ENCODE measurements at places on chromosomes 1 and 21.

GRCh38 chr1:157145076-157145475 lies 6.9 kb upstream of the ETV3 start:
- no peak for DNase-seq

- DNase-seq = no peak
Observed at GRCh38 chr1:17201201-17202021, 3.5 kb upstream of the PADI1 start.

DNA sequence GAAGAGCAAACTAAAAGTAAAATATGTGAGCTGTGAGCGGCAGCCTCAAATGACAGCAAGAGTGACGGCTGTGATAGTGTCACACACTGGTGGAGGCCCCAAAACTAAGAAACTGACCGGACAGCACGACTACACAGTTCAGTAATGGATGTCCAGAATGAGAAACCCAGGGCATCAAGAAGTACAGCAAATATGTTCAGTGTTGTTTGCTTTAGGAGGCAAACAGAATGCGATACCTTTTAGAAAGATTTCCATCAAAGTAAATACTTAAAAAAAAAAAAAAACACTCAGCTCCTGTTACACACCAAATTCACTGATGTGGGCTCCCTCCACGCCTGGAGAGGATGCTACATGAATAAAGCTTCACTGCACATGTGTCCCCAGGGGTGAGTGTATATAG lies 1.1 kb upstream of the PKP1 start:
- DNase-seq = no peak

DNA sequence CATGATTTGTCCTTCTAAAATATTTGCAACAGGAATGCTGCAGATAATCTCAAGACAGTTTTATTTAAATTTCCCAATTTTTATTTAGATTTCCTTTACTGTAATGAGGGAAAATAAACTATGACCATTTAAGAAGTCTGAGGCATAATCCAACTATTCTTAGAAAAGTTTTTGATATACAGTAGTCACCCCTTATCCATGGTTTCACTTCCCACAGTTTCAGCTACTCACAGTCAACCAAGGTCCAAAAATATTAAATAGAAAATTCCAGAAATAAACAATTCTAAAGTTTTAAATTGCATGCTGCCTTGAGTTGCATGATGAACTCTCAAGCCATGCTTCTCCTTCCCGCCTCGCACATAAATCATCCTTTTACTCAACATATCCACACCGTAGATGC lies 33.3 kb downstream of the TOR3A start:
- no peak for DNase-seq

- DNase-seq = no peak
Observed at GRCh38 chr1:215681041-215681440, 113.9 kb downstream of the KCTD3 start.

- peak; percentile 68 for DNase-seq
Observed at GRCh38 chr1:46569884-46570725, 18.7 kb upstream of the KNCN start.
